ENCODE measurements at places on chromosomes 5 and 9. TPM values are rescaled to one million over a fixed set of nuclear protein-coding genes. Genes with fewer than 3 reads are reported as not detected.

Gene SPATA6L
- 0.44 TPM for polyA plus RNA-seq

GRCh38 chr5:67004730-67005350 is 191.8 kb downstream of the CD180 start:
- peak; percentile 15 for DNase-seq

- no peak for DNase-seq
Observed at GRCh38 chr5:80341016-80341775, 21.4 kb downstream of the SPZ1 start.

Gene FABP6
- 1.3 TPM for polyA plus RNA-seq

- no peak for DNase-seq
Observed at GRCh38 chr5:98585661-98586310, 187.7 kb upstream of the RGMB start.

GRCh38 chr5:132859889-132860437 is 6.3 kb downstream of the GDF9 start:
- DNase-seq = no peak

DNA sequence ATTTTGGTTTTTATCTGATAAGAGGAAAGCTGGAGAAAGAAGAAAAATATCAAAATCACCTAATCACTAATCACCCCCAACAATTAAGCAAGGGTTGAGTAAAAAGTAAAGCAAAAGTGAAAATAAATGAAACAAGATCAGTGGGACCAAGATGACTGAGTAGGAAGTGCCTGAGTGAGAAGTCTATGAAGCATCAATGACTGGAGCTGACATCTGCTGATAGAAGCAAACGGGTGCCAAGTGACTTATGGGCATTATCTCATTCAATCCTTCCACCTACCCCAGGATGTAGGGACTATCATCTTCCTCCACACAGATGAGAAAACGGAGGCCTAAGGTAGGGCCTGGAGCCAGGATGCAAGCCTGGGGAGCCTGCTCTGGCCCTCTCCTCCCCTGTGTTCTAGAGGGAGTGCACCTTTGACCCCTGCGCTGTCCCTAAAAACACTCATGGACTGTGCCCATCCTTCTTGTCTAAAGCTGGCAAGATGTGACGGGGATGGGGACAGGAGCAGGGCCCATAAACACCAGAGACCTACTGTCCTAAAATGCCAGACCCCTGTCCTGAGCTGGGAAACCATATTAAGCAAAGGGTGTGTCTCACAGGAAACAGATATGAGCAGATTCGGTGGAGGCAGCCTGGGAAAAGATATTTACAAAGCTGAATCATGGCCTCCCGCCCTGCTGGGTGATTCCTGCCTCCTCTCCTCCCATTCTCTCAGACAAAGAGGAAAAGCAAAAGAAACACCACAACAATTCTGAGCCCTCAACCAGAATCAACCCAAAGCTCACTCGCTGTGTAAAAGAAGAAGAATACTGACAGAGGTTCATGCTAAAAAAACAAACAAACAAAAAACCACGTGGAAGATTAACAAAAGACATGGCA is 116.0 kb downstream of the AUH start:
- DNase-seq = no peak

DNA sequence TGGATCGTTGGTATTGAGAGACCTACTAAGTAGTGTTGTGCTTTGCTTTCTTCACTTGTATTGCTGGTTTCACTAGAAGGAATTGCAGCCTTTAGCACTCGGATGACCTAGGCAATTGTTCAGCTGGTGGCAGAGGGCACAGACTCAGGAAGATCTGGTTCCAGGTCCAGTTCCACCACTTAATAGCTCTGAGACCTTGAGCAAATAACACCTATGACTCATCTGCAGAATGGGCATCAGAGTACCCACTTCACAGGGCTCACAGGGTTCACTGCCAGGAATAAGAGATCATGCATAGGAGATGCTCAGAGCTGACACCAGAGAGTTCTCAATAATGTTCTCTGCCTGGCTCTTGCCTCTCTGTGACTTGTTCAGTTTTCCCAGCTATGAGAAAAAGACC is 133.6 kb downstream of the SIL1 start:
- DNase-seq = no peak

GRCh38 chr5:68500813-68501212 is 285.3 kb downstream of the PIK3R1 start:
- DNase-seq = no peak

Gene WDR38
- polyA plus RNA-seq = not detected

GRCh38 chr9:97359147-97359546 is 51.7 kb downstream of the CCDC180 start:
- DNase-seq = no peak

Gene SH3TC2
- 1.1 TPM for polyA plus RNA-seq

DNA sequence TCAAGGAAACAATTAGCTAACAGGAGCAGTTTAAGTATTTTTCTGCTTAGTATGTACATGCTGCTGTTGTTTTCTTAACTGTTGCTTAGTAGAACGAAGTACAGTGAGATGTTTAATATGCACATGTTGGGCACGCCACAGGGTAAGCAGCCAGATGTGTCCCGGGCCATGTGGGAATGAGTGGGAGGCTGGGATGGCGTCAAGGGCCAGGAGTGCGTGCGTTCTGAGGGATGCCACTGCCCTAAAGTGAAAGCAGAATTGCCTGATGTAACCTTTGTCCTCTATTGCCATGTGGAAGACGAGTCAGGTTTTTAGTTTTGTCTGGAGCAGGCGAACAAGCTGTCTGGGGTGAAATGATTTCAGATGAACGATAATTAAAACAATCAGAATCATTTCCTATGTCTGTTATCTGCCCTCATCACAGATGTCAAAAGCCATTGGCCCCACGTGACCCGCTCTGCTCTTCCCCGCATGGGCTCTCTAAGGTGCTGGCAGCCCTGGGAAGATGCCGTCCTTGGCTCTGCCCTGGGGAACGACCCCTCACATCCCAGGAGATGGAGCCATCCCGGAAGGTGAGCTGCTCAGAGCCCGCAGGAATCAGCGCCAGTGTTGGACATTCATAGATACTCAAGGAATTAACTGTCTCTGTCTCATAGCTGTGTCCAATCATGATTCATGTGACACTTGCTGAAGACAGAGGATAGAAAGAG is 356.6 kb upstream of the IRX4 start:
- no peak for DNase-seq

Gene BHMT
- not detected for polyA plus RNA-seq

- DNase-seq = no peak
Observed at GRCh38 chr9:104977168-104977567, 49.2 kb upstream of the ABCA1 start.

GRCh38 chr5:125536582-125536981 is 790.1 kb upstream of the ZNF608 start:
- DNase-seq = no peak

GRCh38 chr9:4260661-4261060 is 39.2 kb downstream of the GLIS3 start:
- no peak for DNase-seq

Gene GFRA3
- 0.15 TPM for polyA plus RNA-seq

DNA sequence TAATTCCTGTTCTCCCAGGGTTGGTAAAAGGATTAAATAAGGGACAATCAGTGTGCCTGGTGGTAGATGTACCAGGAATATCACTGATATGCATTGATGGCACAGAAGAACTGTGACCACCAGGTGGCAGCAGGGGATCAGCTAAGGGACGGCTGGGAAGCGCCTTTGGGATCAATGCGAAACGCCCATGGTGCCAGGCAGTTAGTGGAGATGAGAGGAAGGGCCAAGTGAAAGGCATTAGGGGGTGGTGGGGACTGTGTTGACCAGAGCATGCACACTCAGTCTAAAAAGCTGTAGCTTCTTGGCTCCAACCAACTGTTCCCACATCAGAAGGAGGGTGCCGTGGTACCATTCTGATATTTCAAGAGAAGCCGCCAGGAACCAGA is 55.6 kb downstream of the ARHGEF37 start:
- peak; percentile 81 for DNase-seq

DNA sequence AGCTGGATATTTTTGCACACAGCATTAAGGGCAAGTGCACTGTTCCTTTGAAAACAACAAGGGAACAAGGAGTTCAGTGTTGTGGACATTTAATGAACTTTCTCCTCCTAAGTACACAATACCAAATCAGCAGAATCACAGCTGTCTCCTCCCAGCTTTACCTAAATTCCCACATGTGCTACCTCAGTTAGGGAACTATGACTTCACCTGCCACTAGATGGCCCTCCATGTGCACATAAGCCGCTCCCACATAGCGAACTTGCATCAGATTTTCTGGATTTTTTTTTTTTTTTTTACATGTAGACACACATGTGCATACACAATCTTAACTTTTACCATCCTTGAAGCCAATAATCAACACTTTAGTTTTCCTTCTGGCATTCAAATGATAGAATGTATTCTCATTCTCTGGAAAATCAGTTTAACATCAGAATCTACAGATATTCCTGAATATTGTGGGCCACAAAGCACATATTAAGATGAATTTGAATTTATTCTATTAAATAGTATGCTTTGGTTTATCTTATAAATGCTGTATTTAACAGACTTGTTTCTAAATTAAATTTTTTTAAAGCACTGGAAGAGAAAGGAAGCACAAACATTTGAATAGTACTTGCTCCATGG is 123.6 kb downstream of the PALM2AKAP2 start:
- peak; percentile 62 for DNase-seq

GRCh38 chr9:86351880-86352279 is 2.3 kb downstream of the TUT7 start:
- DNase-seq = no peak

- no peak for DNase-seq
Observed at GRCh38 chr9:28718226-28718625, 1144.9 kb upstream of the C9orf72 start.

DNA sequence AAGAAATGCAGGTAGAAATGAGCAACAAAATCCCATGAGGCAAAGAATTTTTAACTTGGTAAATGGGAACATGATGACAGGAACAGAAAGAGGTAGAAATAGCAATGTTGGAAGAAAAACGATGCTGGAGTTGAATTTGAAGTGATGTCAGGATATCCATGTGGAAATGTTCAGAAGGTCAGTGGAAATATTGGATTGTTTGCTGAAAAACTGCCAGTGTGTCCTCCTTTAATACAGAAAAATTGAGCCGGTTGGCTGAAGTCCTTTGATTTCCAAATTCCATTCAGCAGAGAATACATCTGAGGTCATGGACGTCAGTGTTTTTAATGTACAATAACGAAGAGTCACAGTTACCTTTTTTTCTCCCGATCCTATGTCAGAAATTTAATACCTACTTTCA is 110.0 kb upstream of the DMAC1 start:
- DNase-seq = no peak

Gene FST
- polyA plus RNA-seq = 162 TPM

Gene SH3PXD2B
- polyA plus RNA-seq = 15.7 TPM

Gene PCDHGC4
- 0.53 TPM for polyA plus RNA-seq

DNA sequence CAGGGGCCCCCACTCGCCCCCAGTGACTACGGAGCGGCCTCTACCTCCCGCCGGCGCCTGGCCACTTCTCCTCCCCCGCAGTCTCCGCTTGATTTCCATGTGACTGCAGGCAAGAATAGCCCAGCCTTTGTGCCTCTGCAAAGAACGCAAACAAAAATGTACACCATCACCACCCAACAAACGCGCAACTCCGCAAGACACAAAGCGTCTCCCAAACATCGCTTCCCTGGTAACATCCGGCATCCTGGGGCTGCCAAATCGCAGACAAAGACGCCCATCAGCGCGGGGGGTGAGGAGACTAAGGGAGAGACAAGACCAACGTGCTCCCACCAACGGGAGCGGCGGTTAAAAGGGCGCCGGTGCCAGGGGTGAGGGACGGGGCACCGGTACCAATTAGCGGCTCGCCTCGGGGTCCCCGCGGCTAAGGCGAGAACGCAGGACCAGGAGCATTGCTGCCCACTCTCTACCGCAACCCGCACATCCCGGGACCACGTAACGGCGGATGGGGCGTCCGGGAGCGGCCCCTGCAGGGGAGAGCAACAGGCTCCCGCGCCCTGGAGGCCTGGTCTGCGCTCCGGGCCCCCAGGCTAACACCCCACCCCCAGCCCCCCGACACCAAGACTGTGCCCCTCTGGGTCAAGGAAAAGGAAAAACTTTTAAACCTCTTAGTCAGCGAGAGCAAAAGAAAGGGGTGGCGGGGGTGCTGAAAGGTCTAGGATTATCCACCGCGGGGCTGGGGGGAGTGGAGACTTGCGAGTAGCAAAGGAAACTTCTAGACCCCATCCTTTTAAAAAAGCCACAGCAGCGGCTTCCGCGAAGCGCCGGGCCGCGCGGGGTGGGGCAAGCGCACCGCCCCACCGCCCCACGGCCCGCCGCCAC is 885 bp downstream of the MPDZ start:
- peak; percentile 76 for DNase-seq

- peak; percentile 63 for DNase-seq
Observed at GRCh38 chr5:31682851-31683250, 43.9 kb downstream of the PDZD2 start.

DNA sequence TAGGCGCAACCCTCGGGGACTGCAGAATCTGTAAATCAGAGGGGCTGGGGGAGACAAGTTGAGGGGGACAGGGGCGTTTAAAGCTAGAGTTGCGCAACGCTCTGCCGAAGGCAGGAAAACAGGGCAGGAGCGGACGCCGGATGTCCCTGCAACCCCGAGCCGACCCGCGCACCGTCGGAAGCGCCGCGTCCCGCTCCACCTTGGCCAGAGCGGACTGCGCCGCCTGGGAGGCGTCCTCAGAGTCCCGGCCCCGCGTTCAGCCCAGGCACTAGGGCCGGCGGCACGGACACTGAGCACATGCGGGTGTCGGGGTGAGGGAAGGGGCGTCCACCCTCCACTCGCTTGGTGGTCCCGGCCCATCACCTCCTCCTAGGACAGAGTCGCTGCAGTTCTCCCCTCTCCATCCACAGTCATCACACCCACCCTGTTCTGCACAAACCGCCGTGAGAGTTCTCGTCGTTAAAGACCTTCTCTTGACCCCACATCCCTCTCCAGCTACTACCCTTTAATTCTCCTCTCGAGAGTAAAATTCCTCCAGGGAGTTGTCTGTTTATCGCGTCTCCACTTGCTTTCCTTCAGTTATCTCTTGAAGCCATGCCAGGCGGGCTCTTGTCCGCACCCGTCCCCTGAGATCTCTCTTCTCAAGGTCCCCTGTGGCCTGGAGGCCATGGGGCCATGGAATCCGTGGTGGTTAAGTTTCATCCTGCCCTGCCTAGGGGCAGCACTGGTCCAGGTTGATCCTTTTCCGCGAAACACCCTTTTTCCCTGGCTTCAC is 796 bp upstream of the PDLIM7 start:
- no peak for DNase-seq

DNA sequence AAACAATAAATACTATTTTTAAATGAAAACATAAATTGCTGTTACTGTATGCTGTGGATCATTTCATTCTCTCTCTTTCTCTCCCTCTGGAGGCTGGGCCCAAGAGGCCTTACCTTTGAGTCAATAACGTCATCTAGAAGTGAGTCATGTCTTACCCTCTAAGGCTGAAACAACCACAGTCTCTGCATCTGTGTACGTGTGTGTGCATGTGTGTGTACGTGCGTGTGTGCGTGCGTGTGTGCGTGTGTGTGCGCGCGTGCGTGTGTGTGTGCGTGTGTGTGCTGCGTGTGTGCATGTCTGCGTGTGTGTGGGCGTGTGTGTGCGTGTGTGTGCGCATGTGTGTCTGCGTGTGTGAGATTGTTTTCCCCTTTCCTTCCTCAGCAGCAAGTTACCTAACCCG is 13.6 kb upstream of the IL17B start:
- DNase-seq = no peak

Gene PIP5K1B
- not detected for polyA plus RNA-seq

Gene SLC34A3
- polyA plus RNA-seq = not detected

GRCh38 chr5:123752552-123753179 is 240.7 kb downstream of the CSNK1G3 start:
- DNase-seq = no peak

Gene TXN
- polyA plus RNA-seq = 281 TPM
